ENCODE measurements at places on chromosomes 3 and 15. TPM values are rescaled to one million over a fixed set of nuclear protein-coding genes. Genes with fewer than 3 reads are reported as not detected.

DNA sequence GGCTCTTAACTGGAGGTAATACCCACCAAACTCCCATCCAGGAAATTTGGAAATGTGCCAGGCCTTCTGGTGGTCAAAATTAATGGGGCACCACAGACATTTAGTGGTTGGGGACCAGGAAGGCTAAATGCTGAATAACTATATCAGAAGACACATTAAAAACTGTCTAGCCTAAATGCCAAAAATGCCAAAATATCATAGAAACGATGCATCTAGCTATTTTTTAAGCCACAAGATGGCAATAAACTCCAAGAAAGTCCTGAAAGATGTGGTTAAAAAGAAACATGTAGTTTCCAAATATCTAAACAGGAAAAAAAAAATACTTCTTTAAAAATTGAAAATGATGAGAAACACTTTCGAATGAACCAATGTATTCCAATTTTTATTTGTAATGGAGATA lies 19.9 kb downstream of the CCDC14 start:
- DNase-seq: no peak

Gene NR1I2
- 356 TPM for total RNA-seq

DNA sequence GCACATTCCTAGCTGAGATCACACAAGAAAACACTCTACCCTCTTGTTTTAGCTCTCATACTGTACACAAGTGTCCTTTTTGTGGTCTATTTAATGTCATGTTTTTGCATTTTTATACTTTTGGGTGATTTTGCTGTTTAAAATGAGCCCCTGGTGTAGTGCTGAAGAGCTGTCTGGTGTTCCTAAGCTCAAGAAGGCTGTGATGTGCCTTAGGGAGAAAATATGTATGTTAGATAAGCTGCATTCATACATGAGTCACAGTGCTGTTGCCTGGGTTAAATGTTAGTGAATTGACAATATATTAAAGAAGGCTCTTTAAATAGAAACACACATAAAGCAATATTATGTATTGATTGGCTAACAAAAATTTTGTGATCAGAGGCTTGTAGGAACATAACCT lies 387.4 kb upstream of the C2CD4B start:
- DNase-seq: no peak

Gene SLC25A36
- total RNA-seq: 87.9 TPM
